ENCODE measurements at places on chromosomes 4 and X.

DNA sequence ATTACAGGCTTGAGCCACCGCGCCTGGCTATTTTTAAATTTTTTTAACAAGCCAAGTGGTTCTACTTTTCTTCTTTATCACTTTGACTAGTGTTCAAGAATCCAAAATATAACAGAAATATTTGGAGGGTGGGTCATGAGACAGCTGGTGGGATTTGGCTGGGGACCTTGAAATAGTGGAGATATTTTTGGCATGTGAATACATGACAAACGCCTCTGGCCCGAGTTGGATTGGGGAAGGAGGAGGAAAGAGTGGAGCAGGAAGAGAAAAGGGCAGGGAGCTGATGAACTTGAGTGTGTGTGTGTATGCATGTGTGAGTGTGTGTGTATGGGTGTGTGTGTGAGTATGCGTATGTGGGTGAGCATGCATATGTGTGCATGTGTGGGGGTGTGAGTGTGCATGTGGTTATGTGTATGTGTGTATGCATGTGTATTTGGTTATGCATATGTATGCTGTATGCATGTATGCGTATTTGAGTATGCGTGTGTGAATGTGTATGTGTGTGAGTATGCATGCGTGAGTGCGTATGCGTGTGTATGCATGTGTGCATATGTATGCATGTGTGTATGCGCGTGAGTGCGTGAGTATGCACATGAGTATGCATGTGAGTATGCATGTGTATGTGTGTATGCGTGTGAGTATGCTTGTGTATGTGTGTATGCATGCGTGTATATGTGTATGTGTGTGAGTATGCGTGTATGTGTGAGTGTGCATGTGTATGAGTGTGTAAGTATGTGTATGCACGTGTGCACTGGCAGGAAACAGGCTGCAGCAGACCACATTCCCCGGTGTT lies 49.6 kb downstream of the JADE1 start:
- DNase-seq = no peak

- peak; percentile 38 for DNase-seq
Observed at GRCh38 chr4:78426972-78427371, 124.6 kb upstream of the ANXA3 start.

GRCh38 chr4:88320780-88321373 lies 36.5 kb upstream of the PPM1K start:
- no peak for DNase-seq

DNA sequence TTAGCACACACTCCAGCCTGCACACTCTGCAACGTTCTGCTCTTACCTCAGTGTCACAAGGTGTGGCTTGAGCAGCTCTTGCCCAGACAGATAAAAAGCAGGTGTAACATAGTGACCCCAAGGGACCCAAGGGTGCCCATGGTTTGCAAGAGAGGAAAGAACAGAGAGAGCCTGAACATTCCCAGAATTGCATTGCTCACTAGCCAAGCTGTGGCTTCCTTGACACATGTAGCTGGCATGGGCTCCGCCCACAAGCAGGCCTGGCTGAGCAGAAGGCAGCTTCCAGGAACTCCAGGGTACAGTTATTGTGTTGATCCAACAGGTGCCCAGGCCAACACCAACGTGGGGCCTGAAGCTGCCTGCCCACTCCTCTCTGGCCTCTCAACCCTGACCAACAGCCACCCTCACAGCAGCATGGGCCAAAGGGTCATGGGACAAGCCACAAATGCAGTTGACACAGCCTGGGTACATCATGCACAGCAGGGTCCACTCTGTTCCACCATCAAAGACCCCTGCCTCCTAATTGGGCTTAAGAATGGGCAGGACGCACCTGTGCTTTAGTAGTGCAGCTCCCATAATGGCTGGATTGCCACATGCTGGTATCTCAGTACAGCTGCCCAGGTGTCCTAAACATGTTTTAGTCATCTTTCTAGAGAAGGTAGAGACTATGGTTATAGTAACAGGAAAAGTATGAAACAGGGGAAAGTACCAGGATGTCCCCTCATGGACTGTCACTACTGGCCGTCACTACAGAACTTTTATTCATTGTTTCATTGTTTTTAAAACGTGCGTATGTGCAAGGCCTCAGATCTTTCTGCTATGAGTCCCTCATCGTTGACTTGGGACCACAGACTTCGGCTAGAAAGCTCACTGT lies 73.7 kb upstream of the ACSL1 start:
- DNase-seq = peak; percentile 63

- DNase-seq = no peak
Observed at GRCh38 chr4:113823291-113823659, 61.7 kb upstream of the CAMK2D start.

- no peak for DNase-seq
Observed at GRCh38 chr4:27692868-27693634, 832.4 kb downstream of the STIM2 start.

GRCh38 chr4:176498617-176499256 lies 179.0 kb downstream of the SPCS3 start:
- no peak for DNase-seq

GRCh38 chr4:26807330-26807729 lies 53.3 kb upstream of the STIM2 start:
- no peak for DNase-seq

- no peak for DNase-seq
Observed at GRCh38 chr4:102338405-102338804, 6.9 kb downstream of the SLC39A8 start.

DNA sequence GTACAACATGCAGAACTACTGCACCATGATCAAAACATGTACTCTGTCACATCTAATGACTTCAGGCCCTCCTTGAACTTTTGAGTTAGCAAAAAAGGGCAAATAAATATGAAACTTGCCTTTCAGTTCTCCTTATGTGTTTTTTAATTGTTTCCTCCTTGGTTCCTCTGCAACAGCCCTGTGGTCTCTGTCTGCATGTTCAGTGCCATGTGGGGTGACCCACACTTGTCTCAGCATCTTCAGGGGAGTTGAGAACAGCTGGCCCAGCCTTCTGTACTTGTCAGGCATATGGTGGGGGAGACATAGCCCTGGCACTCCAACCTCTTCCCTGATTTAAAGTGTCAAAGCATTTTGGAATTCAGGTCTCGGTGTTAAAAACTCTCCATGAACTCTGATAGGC lies 188.0 kb upstream of the PGRMC2 start:
- DNase-seq = no peak

GRCh38 chr4:2837110-2837903 lies 6.3 kb upstream of the ADD1 start:
- no peak for DNase-seq

DNA sequence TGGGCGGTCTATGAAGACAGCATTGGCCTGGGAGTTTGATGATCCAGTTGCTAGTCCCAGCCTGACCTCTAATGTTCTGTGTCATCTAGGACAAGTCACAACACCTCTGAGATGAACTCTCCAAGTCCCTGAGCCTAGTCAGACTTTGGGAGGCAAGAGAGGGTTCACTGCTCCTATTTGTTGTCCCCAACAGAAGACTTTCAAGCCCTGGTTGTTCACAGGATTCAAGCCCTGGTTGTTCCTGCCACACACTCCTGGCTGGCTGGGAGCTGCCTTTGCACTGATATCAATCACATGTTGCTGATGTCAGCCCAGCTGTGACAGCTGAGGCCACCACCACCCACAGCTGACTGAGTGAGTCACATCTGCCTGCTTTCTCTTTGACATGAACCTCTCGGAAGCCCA lies 253.2 kb upstream of the RASGEF1B start:
- peak; percentile 67 for DNase-seq

GRCh38 chr4:42396752-42397634 lies at the start of gene SHISA3:
TSS of gene SHISA3 (plus strand) at chr4:42397488. CDS start at chr4:42398057, 569 bp downstream.
- no peak for DNase-seq

DNA sequence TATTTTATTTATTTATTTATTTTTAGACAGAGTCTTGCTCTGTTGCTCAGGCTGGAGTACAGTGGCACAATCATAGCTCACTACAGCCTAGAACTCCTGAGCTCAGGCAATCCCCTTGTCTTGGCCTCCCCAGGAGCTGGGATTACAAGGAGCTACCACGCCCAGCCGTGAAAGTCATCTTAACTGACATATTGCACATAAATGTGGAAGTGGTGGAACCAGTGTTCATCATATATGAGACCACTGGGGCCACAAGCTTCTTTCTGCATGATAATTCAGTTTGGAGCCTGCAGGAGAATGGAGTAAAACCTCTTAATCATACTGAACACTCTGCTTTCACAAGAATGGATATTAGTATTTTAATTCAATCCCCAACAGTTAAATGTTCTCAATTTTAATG lies 12.5 kb upstream of the CTSO start:
- no peak for DNase-seq

DNA sequence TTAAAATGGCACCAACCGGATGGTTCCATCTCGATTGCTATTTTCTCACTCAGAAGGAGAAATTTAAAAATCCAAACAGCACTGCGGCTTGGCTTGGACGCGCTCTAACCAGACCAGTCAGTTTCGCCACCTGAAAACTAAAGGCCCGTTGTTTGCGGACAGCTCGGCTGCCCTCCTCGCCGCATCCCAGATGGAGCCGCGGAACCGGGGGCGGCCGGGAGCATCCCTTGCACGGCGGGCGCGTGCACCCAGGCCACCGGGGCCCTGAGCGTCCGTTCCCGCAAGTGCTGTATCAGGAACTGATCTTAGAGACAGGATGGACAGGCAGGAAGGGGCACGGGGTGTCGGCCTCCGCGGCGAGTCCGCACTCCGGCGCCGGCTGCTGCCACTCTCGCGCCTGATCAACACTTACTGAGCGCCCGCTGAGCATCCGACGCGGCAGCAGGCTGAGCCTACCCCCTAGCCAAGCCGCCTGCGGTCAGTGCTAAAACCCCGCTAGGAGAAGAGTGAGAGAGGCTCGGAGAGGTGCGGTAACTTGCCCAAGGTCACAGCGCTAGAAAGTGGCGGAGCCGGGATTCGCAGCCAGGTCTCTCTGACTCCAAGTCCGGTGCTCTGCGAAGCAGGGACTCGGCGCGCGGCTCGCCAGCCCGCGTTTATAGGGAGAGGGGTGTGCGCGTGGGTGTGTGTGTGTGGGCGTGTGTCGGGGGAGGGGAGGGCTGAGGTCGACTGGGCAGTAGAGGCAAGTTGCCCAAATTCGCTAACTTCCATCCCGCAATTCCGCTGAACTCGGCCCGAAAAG lies at the start of gene CITED1:
Gene CITED1, minus strand, starts transcription at position 629 of the 799 bp plus-strand sequence. CDS start 3,045 bp downstream, outside the sequence.
- no peak for DNase-seq

DNA sequence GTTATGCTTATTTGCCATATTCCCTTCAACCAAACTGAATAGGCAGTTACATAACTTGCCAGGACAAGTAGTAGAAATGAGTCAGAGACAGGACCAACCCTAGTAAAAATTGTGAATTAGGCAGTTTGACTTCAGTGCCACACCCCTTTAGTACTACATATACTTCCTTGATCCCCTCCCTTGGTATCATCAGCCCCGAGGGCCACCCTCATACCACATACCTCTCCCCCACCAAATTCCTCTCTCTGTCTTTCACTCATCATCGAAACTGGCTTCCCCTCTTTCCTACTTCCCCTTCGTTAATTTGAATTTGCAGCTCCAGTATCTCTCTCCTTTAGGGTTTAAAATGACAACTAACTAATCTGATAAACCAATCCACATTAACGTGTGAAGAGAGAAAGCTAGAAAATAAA lies 7.9 kb upstream of the PTPN13 start:
- no peak for DNase-seq

- DNase-seq = no peak
Observed at GRCh38 chr4:149815743-149816142, at the start of gene IQCM. TSS of gene IQCM (minus strand) at chr4:149815843. CDS start at chr4:149742691, 73,152 bp downstream.

DNA sequence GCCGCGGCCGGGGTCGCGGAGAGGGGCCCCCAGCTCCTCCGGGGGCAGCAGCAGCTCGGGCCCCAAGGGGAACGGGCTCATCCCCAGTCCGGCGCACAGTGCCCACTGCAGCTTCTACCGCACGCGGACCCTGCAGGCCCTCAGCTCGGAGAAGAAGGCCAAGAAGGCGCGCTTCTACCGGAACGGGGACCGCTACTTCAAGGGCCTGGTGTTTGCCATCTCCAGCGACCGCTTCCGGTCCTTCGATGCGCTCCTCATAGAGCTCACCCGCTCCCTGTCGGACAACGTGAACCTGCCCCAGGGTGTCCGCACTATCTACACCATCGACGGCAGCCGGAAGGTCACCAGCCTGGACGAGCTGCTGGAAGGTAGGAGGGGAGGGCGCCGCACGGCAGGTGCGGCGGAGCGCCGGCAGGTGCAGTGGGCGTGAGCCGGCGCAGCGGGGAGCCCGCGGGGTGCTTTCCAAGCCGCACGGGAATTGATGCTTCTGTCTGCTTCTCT lies 886 bp downstream of the DCLK2 start:
- no peak for DNase-seq

DNA sequence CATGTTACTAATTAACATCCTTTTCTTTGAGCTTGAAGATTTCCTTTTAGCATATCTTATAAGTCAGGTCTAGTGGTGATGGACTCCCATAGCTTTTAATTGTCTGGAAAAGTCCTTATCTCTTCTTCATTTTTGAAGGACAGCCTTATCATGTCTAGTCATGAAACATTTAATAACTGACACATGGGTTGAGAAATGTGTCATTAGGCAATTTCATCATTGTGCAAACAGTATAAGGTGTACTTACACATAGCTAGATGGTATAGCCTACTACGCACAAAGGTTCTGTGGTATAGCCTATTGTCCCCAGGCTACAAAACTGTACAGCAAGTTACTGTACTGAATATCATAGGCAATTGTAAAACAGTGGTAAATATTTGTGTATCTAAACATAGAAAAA lies 34.5 kb upstream of the ALG13 start:
- DNase-seq = no peak

GRCh38 chr4:6465955-6466354 lies 6.5 kb downstream of the PPP2R2C start:
- DNase-seq = no peak

- DNase-seq = no peak
Observed at GRCh38 chr4:88817740-88818139, 120.1 kb upstream of the NAP1L5 start.

GRCh38 chr4:99202536-99202935 lies 16.5 kb downstream of the ADH6 start:
- no peak for DNase-seq

GRCh38 chr4:95284655-95285054 lies 264.1 kb downstream of the UNC5C start:
- DNase-seq = no peak

GRCh38 chr4:15945516-15945915 lies 7.0 kb upstream of the FGFBP1 start:
- DNase-seq = no peak

GRCh38 chr4:10226756-10227155 lies 110.2 kb upstream of the WDR1 start:
- no peak for DNase-seq

- DNase-seq = no peak
Observed at GRCh38 chrX:1870421-1870820, 255.6 kb downstream of the ASMT start.

DNA sequence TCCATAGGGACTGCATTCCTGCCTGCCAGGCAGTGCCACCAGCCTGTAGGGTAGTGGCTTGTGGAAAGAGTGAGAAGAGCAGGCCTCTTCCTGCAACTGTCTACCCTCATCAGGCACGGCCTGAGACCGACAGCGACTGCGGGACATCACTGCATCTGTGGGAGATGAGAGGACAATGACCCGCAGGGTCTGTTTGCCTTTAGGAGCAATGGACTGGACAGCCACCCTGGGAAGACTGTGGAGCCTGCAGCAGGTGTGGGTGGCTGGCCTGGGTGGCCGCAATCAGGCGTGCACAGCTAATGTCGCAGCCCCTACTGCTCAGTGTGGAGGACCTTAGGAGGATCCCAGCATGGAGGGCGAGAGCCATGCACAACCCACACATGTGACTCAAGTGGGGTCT lies 227.9 kb downstream of the PTTG2 start:
- no peak for DNase-seq

Measured in kidney epithelial cell (primary cell).